ENCODE measurements at places on chromosomes 11 and 22. TPM values are rescaled to one million over a fixed set of nuclear protein-coding genes. Genes with fewer than 3 reads are reported as not detected.

Gene UBQLNL
- total RNA-seq: 0.12 TPM

Gene CALCB
- total RNA-seq: not detected

Gene PRR5L
- 5.8 TPM for total RNA-seq

Gene AIFM3
- total RNA-seq: 1.5 TPM

Gene ACTN3
- 0.10 TPM for total RNA-seq

Gene SMTNL1
- not detected for total RNA-seq

Gene FGF4
- not detected for total RNA-seq

Gene MMP8
- 0.37 TPM for total RNA-seq

Gene CRYBA4
- total RNA-seq: not detected

Gene OR8A1
- total RNA-seq: not detected

Gene NADSYN1
- 25.9 TPM for total RNA-seq

Gene NXPE4
- total RNA-seq: not detected

Gene OR5J2
- total RNA-seq: not detected

Gene OR5P2
- not detected for total RNA-seq

Measured in left cardiac atrium (tissue), 4 donors.